ENCODE measurements at places on chromosomes 6 and 20. TPM values are rescaled to one million over a fixed set of nuclear protein-coding genes. Genes with fewer than 3 reads are reported as not detected.

- no peak for DNase-seq
- no peaks in the 10 kb centered on the region for H3K4me1 ChIP-seq
- H3K36me3 ChIP-seq: no peaks in the 10 kb centered on the region
Observed at GRCh38 chr6:147870506-147871110, 362.1 kb downstream of the SAMD5 start.

DNA sequence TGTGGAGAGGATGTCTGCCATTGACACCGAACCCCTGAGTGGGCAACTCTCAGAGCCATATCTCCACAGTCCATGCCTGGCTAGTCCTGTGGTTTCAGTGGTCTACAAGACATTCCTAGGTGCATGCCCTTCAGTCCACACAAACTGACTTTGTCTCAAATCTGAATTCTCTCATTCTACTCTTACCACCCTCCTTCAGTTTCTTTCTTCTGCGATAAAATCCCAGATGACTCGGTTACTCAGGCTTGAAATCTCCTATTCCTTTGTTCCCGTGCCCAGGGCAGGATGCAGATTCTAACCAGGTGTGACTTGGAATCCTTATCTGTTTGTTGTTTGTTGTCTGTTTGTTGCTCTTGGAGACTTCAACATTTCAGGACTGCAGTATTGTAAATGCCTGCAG is 9.3 kb downstream of the CDS2 start:
- H3K4me3 ChIP-seq: no peak overlapping the region
- H3K36me3 ChIP-seq: no peaks in the 10 kb centered on the region
- H3K27ac ChIP-seq: no peak overlapping the region
- H3K4me1 ChIP-seq: peaks cover 24% of the 10 kb centered on the region
- no peaks in the 10 kb centered on the region for H3K27me3 ChIP-seq
- DNase-seq: no peak

GRCh38 chr6:3209114-3210023 is 18.1 kb downstream of the TUBB2B start:
- H3K4me1 ChIP-seq: peaks cover 28% of the 10 kb centered on the region
- H3K36me3 ChIP-seq: no peaks in the 10 kb centered on the region
- peak; percentile 80 for DNase-seq
- H3K27ac ChIP-seq: peak overlapping the region; percentile 86
- peaks cover 34% of the 10 kb centered on the region for H3K27me3 ChIP-seq

DNA sequence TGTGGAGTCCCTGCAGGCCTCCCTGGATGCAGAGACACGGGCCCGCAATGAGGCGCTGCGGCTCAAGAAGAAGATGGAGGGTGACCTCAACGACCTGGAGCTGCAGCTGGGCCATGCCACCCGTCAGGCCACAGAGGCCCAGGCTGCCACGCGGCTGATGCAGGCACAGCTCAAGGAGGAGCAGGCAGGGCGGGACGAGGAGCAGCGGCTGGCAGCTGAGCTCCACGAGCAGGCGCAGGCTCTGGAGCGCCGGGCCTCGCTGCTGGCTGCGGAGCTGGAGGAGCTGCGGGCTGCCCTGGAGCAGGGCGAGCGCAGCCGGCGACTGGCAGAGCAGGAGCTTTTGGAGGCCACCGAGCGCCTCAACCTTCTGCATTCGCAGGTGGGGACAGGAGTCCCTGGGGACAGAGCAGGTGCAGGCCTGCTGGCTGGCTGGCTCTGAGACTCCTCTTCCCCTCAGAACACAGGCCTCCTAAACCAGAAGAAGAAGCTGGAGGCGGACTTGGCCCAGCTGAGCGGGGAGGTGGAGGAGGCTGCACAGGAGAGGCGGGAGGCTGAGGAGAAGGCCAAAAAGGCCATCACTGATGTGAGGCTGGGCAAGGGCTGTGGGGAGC is 44.7 kb downstream of the MYH7B start:
- H3K36me3 ChIP-seq: peaks cover 26% of the 10 kb centered on the region
- no peak overlapping the region for H3K4me3 ChIP-seq
- DNase-seq: no peak
- H3K27me3 ChIP-seq: no peaks in the 10 kb centered on the region

- no peak for DNase-seq
- peaks cover 1% of the 10 kb centered on the region for H3K36me3 ChIP-seq
- no peak overlapping the region for H3K27ac ChIP-seq
- no peaks in the 10 kb centered on the region for H3K4me1 ChIP-seq
- no peaks in the 10 kb centered on the region for H3K27me3 ChIP-seq
Observed at GRCh38 chr6:18445228-18445627, 58.1 kb downstream of the RNF144B start.

GRCh38 chr6:33319939-33320314 is 2.4 kb upstream of the ZBTB22 start:
- H3K27ac ChIP-seq: peak overlapping the region; percentile 55
- H3K27me3 ChIP-seq: no peaks in the 10 kb centered on the region
- DNase-seq: no peak

DNA sequence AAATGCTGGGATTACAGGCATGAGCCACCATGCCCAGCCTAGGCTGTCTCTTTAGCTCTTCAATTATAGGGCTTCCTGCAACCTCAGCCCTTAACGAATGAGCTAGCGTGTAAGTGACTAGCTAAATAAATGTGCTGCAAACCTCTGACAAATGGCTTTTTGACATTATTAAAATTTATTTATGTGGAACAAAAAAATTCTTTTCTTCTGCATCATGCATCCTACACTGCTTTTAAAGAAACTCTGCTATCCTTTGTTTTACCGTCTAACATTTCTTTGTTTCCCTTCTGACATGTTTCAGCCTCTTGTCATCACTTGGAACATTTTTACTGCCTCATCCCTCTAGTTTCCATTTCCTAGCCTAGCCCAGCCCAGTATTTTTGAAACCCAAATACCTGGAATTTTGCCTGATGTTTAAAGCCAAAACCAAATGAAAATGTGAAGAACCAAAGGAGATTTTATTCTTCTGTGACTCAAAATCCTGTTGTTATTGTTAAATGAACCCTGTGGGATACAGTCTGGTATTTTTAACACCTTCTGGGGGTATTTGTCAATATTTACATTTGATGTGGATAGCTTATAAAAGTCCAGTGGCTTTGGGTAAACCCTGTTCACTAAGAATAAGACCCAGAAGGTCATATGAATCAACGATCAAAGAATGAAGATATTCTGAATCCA is 9.5 kb downstream of the NT5E start:
- no peaks in the 10 kb centered on the region for H3K36me3 ChIP-seq
- H3K4me1 ChIP-seq: peaks cover 81% of the 10 kb centered on the region
- H3K27me3 ChIP-seq: peaks cover 7% of the 10 kb centered on the region
- no peak for DNase-seq

GRCh38 chr6:23529902-23530301 is 596.1 kb upstream of the NRSN1 start:
- H3K27me3 ChIP-seq: no peaks in the 10 kb centered on the region
- DNase-seq: no peak
- H3K27ac ChIP-seq: no peak overlapping the region
- no peak overlapping the region for H3K4me3 ChIP-seq
- H3K36me3 ChIP-seq: no peaks in the 10 kb centered on the region

GRCh38 chr6:97214671-97215070 is 68.3 kb downstream of the MMS22L start:
- no peak for DNase-seq
- H3K27me3 ChIP-seq: no peaks in the 10 kb centered on the region
- no peak overlapping the region for H3K4me3 ChIP-seq
- H3K27ac ChIP-seq: no peak overlapping the region
- no peaks in the 10 kb centered on the region for H3K4me1 ChIP-seq
- H3K36me3 ChIP-seq: peaks cover 3% of the 10 kb centered on the region

- H3K36me3 ChIP-seq: no peaks in the 10 kb centered on the region
- no peak overlapping the region for H3K4me3 ChIP-seq
- no peaks in the 10 kb centered on the region for H3K4me1 ChIP-seq
- no peak overlapping the region for H3K27ac ChIP-seq
- DNase-seq: no peak
- peaks cover 15% of the 10 kb centered on the region for H3K27me3 ChIP-seq
Observed at GRCh38 chr20:33148040-33148439, 19.9 kb upstream of the BPIFA2 start.

- no peak overlapping the region for H3K4me3 ChIP-seq
- H3K27me3 ChIP-seq: no peaks in the 10 kb centered on the region
- H3K4me1 ChIP-seq: peaks cover 11% of the 10 kb centered on the region
- peaks cover 12% of the 10 kb centered on the region for H3K36me3 ChIP-seq
Observed at GRCh38 chr6:36897609-36898008, 11.9 kb downstream of the C6orf89 start.

DNA sequence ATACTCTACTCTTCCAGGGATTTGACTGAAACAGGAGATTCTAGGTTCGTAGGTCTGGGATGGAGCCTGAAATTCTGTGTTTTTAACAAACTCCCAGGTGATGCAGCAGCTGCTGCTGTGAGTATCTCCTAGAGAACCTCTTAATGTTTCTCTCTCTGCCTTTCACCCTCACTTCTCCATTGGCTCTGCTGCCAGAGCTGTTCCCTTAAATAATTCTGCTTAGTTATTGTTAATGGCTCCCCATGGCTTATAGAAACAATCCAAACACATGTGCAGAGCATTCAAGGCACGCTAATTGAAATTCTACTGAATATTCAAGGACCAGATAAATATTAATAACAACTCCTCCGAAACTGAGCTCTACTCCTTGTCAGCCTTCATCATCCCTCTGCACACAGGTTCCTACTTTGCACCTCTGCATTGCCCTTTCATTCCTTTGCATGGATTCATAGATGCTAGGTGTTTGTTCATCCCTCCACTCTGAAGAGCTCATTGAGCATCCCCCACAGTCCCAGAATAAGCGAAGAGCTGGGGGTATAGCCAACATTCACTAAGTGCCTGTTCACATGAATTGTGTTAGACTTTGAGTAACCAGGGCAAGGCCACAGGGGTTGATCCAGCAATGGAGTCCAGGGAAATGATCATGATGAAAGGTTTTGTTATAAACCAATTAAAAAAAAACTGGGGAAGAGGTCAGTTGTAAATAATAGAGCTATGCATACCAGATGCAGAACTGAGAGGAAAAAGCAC is 488.4 kb upstream of the JAG1 start:
- no peak overlapping the region for H3K4me3 ChIP-seq
- no peaks in the 10 kb centered on the region for H3K36me3 ChIP-seq
- H3K27me3 ChIP-seq: peaks cover 2% of the 10 kb centered on the region
- no peak for DNase-seq
- H3K27ac ChIP-seq: no peak overlapping the region

DNA sequence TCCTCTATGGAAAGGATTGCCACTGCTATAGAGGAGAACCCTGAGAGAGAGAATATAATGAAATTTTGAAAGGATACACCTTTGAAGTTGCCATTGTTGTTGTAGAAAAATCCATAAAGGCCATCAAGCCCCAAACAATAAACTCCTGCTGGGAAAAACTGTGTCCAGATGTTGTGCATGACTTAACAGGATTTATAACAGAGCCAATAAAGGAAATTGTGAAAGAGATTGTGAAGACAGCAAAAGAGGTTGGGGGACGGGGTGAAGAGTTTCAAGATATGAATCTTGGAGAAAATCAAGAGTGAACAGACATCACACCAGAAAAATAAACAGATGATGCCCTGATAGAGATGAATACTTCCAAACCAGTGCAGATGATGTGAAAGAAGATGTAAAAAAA is 396.4 kb downstream of the BCKDHB start:
- H3K27me3 ChIP-seq: peaks cover 7% of the 10 kb centered on the region
- H3K36me3 ChIP-seq: no peaks in the 10 kb centered on the region
- no peak for DNase-seq
- no peak overlapping the region for H3K4me3 ChIP-seq
- H3K27ac ChIP-seq: no peak overlapping the region
- H3K4me1 ChIP-seq: no peaks in the 10 kb centered on the region

- no peak overlapping the region for H3K4me3 ChIP-seq
- H3K27me3 ChIP-seq: no peaks in the 10 kb centered on the region
- no peak for DNase-seq
- H3K4me1 ChIP-seq: no peaks in the 10 kb centered on the region
- no peak overlapping the region for H3K27ac ChIP-seq
Observed at GRCh38 chr6:1867197-1867596, 257.5 kb downstream of the FOXC1 start.

DNA sequence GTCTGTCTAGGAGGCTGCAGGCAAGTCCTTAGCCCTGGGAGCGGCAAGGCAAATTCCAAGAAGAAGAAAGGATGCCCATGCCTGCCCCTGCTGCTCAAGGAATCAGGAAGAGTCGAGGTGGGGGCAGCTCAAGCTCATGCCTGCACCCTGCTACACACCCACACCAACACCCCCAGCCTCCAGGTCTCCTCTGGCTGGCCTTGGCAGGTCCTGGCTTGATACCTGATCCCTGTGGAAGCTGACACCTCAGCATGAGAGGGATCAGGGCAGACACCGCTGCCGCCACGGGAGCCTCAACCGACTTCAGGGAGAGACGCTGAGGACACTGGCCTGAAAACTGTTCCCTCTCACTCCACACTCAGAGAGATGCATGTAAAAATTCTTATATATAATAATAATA is 35.5 kb upstream of the MAFB start:
- peaks cover 5% of the 10 kb centered on the region for H3K27me3 ChIP-seq
- H3K27ac ChIP-seq: no peak overlapping the region
- no peak overlapping the region for H3K4me3 ChIP-seq
- H3K36me3 ChIP-seq: no peaks in the 10 kb centered on the region
- DNase-seq: no peak
- H3K4me1 ChIP-seq: no peaks in the 10 kb centered on the region

DNA sequence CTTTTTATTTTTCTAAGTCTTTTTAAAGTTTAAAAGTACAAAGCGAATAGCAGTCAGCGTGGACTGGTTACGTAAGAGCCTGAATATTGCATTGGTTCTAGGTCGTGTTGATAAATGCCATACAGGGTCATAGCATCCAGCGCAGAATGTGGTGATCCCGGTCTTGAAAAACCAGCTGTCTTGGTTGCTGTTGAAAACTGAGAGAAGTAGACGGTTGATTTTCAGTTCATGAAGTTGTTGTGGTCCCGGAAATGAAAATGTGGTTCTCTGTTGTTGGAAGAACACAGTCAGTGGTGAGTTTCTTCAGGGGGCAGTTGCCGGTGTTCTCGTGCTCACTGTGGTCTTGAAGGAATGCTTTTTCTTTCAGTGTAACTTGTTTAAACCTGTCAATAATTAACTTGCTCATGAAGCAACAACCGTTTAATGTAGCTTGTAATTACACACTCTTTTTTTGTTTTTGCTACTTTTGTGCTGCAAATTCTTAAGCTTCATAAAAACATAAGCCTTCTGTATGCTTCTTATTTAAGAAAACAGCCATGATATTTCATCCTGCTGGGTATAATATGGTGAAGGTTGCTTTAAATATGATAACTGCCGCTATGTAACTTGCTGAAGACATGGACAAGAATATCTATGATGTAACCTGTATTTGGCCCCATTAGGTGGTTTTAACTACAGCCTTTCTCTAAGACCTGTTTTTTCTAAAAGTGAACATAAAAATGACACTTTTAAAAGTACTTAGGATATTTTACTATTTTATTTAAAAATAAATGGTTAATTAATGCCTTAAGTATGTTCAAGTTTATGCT is 64.8 kb upstream of the KIF25 start:
- H3K4me3 ChIP-seq: no peak overlapping the region
- H3K4me1 ChIP-seq: no peaks in the 10 kb centered on the region
- H3K27ac ChIP-seq: no peak overlapping the region
- DNase-seq: no peak
- H3K27me3 ChIP-seq: peaks cover 5% of the 10 kb centered on the region
- no peaks in the 10 kb centered on the region for H3K36me3 ChIP-seq

PANK2 gene
- 37.2 TPM for total RNA-seq

ZBP1 gene
- 1.4 TPM for total RNA-seq

DLL1 gene
- 0.91 TPM for total RNA-seq

DCDC2 gene
- not detected for total RNA-seq

FOXF2 gene
- not detected for total RNA-seq

Data from activated CD4-positive, alpha-beta T cell treated with anti-CD3 and anti-CD28 coated beads for 36 hours (primary cell).